ENCODE measurements at places on chromosomes 3 and 15.
A peak's percentile ranks its signal among the peaks of the same experiment; 100 is the strongest.

DNA sequence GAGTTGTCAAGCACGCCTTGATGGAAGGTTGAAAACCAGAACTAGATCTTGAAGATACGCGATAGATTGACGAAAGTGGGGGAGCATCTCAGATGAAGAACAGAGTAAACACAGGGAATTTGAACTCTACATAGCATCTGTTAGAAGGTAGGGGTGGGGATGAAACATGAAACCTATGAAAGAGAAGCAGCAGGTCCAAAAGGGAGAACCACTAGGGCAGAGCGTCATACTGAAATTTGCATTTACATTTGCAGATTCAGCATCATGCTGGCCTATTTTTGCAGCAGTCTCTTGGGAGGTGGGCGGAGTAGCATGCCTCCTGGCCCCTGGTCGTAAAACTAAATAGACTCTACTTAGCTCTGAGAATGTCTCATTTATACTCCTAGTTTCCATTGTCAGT lies 46.1 kb upstream of the RASGRP1 start:
- no peak for DNase-seq

GRCh38 chr15:63497642-63498467 lies 6.5 kb upstream of the USP3 start:
- DNase-seq: no peak

DNA sequence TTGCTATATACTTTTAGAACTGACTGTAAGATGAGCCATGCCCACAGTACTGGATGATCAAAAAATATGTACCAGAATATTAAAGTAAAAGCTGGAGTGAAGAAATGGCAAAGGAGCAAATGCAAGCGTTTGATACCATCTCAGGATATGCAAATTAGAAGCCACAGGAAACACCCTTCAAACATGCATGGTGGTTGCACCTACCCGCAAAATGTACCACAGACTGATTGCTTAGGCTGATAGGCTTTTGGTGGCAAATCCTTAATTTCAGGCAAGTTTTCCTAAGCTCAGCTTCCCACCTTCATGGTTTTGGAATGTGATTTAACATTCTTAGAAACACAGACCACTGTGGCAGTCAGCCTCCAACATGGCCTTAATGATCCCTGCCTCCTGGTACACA lies 149.0 kb downstream of the PDZRN3 start:
- DNase-seq: no peak

- DNase-seq: peak; percentile 96
These were observed 109.6 kb upstream of the TMCO5A start for GRCh38 chr15:37824717-37825382.

DNA sequence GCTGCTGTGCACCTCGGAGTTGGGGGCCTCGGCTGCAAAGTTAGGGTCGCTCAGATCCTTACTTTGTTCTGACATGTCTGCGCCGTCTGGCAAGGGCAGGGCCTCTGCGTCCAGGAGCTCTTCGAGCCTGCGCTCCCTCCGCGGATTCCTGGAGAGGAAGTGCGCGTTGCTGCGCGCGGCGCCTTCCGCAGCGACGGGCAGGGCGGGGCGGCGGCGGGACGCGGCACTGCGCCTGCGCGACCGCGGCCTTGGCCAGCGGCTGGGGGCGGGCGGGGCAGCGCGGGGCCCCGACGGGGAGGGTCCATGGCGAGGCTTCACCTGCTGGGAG lies at the start of gene NDN:
TSS of gene NDN (minus strand) at position 163 of the 328 bp plus-strand sequence. CDS start at position 75, 88 bp downstream.
- DNase-seq: peak; percentile 37

- DNase-seq: no peak
These were observed 139.4 kb upstream of the PFN2 start for GRCh38 chr3:150110097-150110496.

DNA sequence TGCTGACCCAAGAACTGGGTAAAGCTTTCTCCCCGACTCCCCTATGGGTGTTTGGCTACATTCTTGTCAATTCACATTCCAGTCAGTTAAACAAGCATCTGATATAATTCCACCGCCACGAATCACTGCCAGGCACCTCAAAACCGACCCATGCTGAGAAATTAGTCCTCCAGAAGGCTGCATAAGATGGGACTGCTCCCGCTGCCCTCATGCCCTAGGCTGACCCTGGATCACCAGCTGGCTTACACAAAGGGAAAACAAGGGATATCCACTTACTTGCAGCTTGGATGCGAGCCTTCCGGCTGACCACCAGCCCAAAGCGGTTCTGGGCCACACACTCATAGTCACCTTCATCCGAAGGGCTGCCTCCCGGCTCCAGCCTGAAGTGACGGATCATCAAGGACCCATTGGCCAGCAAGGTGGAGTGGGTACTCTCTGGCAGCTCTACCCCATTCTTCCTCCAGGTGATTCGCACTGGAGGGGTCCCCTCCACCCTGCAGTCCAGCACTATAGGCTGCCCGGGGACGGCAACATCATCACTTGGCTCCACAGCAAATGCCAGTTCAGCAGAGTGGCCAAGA lies 2.9 kb downstream of the IGDCC3 start:
- DNase-seq: no peak

- DNase-seq: no peak
These were observed 46.0 kb downstream of the RHCG start for GRCh38 chr15:89450076-89451006.

DNA sequence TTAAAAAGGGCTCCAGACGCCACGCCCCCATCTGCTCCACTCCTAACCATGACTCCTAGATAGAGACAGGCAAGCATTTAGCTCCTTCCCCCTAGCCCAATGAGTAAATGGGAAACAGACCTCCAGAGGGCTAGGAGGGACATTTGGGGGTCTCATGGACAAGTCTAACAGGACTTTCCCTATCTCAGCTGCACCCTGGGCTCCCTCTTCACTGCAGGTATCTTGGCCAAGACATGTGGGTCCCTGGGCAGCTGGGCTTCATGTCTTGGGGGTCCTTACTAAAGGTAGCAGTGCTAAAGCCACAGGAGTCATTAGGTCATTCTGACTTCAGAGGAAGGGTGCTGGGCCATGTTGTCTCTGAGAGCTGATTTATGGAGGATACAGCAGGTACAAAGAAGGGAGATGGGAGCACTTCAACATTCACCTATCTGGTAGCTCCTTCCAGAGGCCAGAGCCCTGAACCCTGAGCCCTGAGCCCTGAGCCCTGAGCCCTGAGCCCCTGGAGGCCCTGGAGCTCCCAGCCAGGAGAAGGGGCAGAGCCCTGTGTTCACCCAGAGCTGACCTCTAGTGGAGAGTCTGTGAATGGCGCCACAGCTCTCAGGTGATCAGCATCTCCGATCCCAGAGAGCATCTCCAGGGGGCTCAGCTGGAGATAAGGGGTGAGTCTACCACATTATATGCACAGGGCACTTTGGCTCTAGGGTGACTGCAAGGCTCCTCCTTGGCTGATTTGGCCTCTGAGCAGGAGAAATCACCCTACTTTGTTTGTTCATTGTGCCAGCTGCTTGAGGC lies 40.1 kb upstream of the EPHB1 start:
- DNase-seq: peak; percentile 24

DNA sequence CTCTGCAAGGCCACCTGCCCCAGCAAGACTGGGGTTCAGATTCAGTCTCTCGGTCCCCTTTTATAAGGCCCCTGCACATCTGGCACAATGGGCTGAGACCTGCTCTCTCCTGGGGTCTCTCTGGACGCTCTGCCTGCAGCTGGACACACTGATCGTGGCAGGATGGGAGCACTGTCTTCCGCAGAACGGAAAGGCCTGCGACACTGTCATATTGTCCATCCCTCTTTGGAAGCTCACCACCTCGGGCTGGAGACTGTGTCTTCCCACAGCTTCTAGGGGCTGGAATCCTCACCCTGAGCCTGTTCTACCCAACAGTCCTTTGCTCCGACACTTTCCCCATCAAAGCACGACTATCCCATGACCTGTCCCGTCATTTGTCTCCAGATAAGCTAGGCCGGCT lies 11.5 kb upstream of the IGDCC4 start:
- DNase-seq: no peak

- DNase-seq: no peak
These were observed 681.2 kb upstream of the ALCAM start for GRCh38 chr3:104685492-104685891.

- no peak for DNase-seq
These were observed 771.4 kb downstream of the GRM7 start for GRCh38 chr3:7632305-7632704.

DNA sequence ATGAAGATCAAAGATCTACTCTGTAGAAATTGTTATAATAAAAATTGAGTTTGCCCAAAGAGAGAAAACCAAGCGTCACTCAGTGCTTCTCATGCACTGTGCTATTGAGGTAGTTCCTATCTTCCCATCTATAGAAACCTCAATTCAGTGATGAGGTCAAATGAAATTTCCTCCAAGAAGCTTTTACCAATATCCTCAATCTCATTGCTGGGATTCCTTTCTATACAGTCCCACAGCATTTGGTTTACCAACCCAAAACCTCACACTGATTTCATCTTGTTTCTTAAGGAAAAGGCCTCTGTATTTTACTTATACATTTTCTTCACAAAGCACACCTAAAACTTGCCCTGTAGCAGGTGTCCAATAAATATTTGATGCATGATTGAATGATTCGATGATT lies 147.2 kb downstream of the ALCAM start:
- no peak for DNase-seq

GRCh38 chr3:115022199-115022598 lies 124.9 kb downstream of the ZBTB20 start:
- DNase-seq: no peak

DNA sequence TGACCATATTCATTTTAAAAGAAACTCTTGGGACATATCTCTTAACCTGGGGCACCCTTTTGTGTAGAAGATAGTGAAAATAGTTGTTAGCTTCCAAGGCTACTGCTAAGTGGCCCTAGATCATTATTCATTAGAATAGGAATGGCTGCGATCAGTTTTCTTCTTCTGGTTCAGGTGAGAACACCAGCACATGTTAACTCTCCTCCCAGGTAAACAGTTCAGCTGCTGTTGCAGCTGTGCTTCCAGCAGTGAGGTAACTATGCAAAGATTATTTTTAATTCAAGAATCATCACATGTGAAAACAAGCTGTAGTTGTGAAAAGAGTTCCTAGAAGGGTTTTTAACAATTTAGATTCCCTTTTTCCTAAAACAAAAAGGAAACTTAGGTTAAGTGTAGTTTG lies 43.3 kb downstream of the ZPLD1 start:
- DNase-seq: no peak

DNA sequence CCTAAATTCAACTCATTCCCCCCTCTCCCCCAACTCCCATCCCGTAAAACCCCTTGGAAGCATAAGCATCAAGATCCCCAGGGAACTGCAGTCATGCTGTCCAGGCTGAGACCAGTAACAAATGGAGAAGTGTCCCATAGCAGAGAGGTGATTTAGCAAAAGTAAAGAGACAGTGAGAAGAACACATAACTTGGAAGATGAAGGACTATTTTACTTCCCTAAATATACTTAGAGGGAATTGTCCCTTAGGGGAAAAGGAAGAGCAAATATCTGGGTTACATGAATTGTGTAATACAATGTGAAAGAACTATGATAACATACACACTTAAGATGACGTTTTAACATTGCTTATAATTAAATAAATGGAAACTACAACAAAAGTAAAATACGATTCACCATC lies 61.6 kb upstream of the LRRFIP2 start:
- DNase-seq: no peak

GRCh38 chr3:64392001-64392400 lies 166.7 kb upstream of the PRICKLE2 start:
- peak; percentile 13 for DNase-seq

DNA sequence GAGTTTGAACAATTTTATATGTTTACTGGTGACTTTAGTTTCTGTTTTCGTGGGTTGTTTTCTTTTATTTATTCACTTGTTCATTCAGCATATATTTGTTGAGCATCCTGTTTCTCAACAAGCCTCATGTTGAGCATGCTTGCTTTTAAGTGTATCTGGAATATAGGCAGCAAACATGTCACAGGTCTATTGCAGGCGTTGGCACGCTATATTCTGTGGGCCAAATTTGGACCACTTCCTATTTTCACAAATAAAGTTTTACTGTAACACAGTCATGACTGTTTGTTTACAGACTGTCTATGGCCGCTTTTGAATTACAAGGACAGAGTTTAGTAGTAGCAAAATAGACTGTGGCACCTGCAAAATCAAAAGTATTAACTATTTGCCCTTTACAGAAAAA lies 89.6 kb downstream of the THRB start:
- DNase-seq: no peak

DNA sequence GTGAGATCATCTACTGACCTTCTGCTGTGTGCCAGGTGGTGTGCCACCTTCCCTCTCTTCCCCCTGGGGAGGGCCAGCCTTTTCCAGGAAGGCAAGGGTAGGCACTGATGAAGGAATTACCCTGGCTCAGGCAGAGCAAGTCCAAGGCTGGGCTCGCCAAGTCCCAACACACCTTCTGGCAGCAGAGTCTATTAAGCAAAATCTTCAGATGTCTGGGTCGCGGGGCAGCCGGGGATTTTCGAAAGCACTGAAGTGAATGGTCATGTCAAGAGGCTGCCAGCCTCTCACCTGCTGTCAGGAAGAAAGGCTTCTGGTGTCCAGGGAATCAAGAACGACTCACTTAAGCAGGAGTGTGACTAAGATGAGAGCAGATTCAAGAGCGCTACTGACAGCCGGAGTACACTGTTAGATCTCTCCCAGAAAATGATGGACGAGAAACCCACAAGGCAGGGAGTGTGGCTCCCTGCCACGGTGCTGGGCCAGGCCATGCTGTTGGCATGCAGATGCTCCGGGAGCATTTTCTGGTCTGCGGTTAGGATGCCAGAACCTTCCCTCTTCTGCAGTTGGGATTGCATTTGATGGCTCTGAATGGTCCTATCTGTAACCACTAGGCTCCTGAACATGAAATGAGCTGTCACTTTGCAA lies 479.8 kb downstream of the SHQ1 start:
- DNase-seq: peak; percentile 35

DNA sequence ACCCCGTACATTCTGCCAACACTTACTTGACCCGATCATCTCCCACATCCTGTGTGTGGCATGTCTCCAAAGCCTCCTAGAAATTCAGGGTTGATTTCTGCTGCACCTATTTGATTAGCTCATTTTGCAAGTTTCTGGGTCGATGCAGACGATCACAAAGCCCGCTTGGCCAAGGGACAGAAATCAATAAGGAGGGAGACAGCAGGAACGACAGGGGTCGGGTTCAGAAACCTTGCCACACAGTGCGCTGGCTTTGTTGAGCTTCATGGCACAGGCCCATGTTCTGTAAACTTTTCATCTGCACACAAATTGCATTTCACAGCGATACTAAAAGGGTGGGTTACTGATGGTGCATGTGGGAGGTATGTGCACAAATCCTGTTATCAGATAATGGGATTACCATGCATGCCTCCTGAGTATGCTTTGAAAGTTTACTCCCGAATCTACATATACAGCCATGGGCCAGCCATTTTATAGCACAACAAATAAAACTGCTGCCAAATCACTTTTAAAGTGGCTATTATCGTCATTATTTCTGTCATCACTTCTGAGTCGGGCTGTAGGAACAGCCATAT lies 95.9 kb upstream of the ATP11B start:
- no peak for DNase-seq
